ENCODE measurements at places on chromosomes 4 and X.

DNA sequence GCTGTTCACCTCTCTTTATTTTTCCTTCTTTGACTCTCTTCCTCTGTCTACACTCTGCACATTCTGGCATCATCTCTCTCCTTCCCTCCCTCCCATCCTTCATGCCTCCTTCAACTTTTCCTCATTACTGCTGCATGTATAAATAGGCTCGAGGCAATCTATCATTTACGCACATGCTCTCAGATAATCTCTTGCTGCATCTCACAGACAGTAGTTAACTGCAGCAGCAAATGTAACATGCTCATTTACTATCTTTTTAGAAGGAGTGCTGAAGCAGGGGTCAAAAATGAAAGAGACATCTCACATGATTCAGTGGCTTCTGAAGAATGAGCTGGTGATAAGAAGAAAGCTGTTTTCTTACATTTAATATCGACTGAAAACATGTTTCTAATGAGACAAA, 127.7 kb downstream of the RASL11B start:
- no peak for DNase-seq

- DNase-seq: no peak
These were observed 27.6 kb downstream of the MORF4L2 start for GRCh38 chrX:103658681-103659433.

DNA sequence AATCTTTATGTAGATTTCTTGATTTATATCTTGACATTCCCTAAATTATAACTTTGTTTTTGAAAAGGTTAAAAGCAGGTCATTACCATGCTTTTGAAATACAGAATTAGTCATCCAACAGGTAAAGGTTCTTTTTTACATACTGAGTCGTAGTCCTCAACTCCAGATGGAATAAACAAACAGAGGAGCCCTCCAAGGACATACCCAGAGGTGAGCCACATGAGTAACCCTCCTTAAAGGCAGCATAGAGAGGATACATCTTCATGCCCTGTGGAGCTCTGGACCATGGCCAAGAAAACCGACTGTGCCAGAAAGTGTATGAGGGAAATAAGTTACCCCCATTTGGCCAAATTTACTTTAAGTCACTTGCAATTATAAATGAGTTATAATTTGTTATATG, 95.3 kb upstream of the MCF2 start:
- no peak for DNase-seq

GRCh38 chr4:149166876-149167275, 648.8 kb downstream of the IQCM start:
- DNase-seq: no peak

DNA sequence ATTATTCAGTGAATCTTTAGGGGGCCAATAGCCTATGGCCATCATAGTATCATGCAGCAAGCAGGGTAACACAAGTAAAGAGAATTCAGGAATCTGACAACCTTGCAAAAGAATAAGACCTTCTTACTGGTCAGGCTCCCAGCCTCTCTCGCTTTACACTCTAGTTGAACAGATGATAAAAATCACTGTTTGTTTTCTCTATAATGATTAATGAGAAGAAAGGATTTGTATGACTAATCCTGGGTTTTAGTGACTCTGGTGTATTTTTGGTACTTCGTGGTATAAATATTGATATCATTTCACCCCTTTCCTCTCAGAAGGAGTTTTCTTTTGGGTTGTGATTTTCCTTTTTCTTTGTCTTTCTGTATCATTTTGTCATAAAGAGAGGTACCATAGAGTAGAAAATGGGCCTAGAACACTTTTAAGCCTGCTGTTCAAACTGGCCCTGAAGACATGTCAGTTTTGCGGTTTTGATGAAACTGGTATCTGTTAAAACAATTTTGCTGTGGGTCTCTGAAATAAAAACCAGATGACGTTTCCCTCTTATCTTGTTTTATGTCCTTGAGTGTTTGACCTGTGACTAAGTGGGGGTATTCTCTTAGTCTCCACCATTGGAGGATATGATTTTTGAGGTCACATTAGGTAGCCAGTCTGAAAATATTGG, 294.9 kb upstream of the TBX22 start:
- DNase-seq: no peak

DNA sequence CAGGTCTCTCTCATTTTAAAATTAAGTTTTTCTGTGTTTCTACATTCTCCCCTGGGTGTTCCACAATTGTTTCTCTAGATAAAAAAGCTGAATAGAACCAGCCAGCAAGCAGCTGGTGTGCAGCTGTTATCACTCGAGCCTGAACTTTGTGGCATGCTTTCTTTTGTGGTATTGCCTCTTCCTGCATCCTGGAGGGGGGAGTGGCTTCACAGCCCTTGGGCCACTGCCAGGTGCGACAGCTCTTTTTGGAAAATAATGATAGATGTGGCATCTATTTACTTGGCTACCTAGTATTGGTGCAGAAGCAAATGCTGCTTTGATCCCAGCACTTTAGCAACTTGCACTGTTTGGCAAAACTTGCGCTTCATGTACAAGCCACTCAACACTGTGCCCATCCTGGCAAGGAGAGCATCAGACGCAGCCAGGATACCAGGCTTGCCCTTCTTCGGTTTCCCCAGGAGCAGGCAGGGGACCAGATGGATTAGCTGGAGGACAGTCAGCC, 69.4 kb downstream of the HMGB2 start:
- no peak for DNase-seq

- DNase-seq: no peak
These were observed 2.2 kb downstream of the PDE6B start for GRCh38 chr4:627347-628125.

GRCh38 chr4:77167173-77167572, 10.2 kb downstream of the CCNG2 start:
- DNase-seq: no peak

DNA sequence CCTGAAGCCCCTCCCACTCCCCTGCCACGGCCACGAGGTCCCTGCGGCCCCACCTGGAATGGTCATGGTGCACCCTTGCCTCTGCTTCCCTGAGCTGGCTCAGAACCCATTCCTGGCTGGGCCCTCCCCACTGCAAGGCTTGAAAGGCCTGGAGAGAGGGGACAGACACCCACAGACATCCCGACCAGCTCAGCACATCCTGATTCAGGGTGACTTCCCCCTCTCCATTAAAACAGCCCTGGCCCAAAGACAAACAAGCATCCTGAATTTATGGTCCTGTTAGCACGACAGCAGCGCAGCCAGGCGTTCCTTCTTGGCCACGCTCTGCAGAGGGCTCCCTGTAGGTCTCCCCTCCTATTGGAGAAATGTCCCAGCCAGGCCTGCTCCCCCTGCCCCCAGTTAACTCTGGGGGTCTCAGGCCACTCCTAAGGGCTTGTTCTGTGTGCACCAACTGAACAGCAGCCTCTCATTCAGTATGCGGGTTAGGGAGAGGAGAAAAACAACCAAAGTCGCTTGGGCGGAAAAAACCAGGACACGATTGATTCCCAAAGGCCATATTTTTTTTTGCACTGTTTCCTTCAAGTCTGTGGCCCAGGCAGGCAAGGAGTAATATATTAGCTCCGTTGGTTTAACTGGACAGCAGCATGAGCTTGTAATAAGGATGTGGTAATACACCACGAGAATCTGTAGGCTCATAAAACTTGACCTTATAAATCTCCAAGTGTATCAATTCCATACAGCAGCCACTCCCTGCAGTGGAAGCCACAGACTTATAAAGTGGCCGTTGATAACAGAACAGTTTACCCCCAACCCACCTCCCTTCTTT, 106.7 kb upstream of the MSX1 start:
- no peak for DNase-seq

GRCh38 chr4:5469151-5469775, 239.1 kb downstream of the EVC2 start:
- DNase-seq: no peak

GRCh38 chr4:183988874-183989273, 83.8 kb downstream of the STOX2 start:
- no peak for DNase-seq
